ENCODE measurements at places on chromosomes 12 and 14.

GRCh38 chr14:104305511-104306449 lies 167.4 kb downstream of the KIF26A start:
- no peak for DNase-seq

GRCh38 chr14:50489851-50490250 lies 42.5 kb downstream of the MAP4K5 start:
- DNase-seq: no peak

DNA sequence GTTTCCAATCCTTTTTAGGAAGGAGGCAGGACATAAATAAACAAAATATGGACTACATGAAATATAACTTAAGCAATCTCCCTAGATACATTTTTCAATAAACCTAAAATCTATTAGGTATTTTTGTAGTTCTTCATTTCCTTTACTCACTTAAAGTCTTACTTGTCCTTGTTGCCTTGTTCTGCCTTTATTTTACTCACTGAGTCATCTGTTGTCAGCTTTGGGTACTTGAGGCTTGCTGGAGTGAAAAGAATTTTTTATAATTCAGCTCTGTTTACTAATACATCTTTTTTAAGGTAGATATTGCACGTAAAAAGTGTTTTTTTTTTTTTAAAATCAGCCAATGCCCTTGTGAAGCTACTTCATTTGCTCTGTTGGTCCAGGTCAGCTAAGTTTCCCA lies 216.2 kb downstream of the PELI2 start:
- no peak for DNase-seq

GRCh38 chr12:107271523-107271922 lies 178.2 kb upstream of the CRY1 start:
- no peak for DNase-seq

DNA sequence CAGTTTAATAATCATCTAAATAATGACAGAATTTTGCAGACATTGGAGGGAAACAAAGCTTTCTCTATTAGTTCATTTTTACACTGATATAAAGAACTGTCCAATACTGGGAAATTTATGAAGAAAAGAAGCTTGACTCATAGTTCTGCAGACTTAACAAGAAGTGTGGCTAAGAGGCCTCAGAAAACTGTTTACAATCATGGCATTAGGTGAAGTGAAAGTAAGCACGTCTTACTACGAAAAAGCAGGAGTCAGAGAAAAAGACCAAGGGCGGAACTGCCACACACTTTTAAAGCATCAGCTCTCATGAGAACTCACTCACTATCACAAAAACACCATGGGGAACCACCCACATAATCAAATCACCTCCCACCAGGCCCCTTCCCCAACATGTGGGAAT lies 804.4 kb downstream of the FLRT2 start:
- DNase-seq: peak; percentile 10

DNA sequence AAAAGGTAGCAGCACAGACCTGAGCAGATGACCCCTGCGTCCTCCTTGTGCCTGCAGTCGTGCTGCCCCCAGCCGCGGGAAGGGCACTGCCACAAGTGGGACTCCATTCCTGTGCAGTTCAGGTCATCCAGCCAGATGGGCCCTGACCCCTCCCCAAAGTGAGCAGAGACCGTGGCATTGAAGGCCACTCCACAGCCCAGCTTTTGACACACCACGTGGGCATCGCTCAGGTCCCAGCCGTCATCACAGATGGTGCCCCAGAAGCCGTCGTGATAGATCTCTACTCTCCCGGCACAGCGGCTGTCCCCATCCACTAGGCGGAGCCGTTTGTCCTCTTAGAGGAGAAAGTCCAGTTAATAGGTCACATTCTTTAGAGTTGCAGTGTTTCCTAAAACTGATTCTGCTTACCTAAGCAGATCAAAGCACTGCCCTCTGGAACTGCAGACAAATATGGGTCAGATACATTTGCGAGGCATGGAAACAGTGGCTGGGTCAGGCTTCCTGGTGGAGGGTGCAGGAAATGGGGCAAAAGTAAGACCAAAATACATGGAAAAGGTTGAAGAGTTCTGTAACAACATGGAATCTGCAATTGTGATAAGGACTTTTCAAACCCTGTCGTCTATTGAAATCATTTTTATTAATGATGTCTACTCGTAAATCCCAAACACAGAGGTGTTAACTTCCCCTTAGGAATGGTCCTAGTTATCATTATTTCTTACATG lies 69.4 kb downstream of the CD163L1 start:
- DNase-seq: peak; percentile 78

DNA sequence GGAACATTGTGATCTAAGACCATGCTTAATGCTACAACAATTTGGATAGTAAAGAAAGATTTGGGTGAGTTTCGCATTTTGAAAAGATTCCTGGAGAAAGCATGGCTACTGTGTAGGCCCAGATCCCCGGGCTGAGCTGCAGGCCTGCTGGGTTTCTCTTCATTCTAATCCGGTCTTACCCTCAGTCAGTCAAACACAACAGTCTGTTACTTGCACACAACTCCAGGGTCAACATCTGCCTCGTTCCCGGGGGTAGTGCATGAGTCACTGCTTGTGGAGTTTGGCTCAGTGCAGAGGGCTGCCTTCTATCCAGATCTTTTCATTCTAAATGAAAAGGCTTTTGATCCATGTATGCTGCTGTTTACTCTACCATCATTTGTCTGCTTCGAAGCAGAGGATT lies 60.4 kb upstream of the SEL1L start:
- no peak for DNase-seq

- DNase-seq: no peak
Observed at GRCh38 chr14:70680748-70681147, 39.0 kb downstream of the TTC9 start.

- no peak for DNase-seq
Observed at GRCh38 chr14:75842551-75842950, 139.2 kb downstream of the TGFB3 start.

DNA sequence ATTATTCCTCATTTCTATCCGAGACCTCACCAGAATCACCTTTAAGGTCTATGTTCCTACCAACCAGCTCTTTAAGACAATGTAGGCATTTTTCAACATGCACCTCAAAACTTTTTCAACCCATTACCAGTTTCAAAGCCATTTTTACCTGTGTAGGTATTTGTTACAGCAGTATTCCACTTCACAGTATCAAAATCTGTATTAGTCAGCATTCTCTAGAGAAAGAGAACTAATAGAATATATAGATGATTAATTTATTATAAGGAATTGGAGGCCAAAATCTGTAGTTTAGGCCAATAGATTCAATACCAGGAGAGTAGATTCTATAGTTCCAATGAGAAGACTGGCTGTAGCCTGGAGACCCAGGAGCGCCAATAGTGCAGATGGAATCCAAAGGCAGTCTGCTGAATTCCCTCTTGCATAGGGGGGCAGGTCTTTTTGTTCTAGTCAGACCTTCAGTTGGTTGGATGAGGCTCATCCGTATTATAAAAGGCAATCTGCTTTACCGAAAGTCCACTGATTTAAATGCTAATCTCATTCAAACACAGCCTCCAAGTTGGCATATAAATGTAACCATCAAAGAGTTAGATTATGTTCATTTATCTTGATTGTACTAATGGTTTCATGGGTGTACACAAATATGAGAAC lies 151.6 kb upstream of the SYT1 start:
- no peak for DNase-seq

GRCh38 chr12:6327229-6328041 lies 14.4 kb downstream of the TNFRSF1A start:
- DNase-seq: no peak

GRCh38 chr14:33359288-33359881 lies 420.7 kb downstream of the NPAS3 start:
- no peak for DNase-seq

GRCh38 chr14:102225386-102225785 lies 79.6 kb downstream of the MOK start:
- no peak for DNase-seq

DNA sequence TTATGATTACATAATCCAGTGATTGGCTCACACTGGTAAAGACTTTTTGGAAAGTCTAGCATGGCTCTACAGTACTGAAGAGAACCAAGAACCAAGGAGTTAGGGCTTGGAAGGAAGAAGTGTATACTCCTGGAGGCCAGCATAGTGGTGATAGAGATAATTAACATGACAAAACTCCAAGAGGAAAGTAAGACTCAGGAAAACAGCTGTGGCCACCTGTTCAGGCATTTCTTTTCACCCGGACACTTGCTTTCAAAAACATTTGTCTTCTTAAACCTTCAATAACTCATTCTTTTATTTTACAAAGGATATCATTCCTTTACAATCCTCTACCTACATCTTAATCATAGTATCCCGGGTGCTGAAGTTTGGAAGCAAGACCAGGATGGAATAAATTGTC lies 50.9 kb downstream of the KLHL28 start:
- DNase-seq: no peak

GRCh38 chr12:122352394-122352793 lies 70.1 kb downstream of the CLIP1 start:
- no peak for DNase-seq

DNA sequence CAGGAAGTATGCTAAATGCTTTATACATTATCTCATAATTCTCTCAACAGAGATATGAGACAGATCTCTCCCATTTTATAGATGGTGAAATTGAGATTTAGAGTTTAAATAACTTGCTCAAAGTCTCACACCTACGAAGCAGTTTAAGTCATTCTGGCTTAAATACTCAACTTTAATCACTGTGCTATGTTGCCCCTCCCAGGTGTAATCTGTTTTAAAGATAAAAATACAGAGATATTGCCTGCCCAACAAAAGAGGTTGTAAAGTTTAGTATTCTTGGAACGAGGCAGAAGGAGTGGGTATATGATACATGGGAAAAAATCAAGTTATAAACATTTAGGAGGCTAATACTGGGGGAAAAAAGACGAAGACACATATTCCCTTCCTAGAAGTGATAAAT lies 156.8 kb upstream of the LRIG3 start:
- no peak for DNase-seq

GRCh38 chr12:132146098-132146497 lies 1.8 kb downstream of the NOC4L start:
- no peak for DNase-seq

- DNase-seq: no peak
Observed at GRCh38 chr12:47709671-47710070, 3.8 kb upstream of the RPAP3 start.

DNA sequence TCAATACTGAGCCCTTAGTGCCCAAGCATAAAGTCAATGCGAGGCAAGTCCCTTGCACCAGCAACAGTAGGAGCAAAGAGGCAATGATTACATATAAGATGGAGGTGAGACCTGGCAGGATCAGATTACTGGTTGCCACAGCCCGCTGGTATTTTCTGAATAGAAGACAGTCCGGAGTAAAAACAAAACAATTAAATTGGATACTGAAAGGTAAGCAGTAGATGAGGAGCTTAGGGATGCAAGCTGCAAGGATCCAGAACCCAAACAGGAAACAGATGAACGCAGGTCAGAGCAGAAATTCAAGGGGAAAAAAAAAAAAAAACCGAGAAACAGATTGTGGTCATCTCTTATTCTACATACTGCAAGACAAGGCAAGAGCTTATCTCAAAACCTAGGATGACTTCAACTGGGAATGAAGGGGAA lies 119.6 kb downstream of the MED13L start:
- no peak for DNase-seq

- no peak for DNase-seq
Observed at GRCh38 chr14:24387009-24387345, 11.8 kb upstream of the NYNRIN start.

- no peak for DNase-seq
Observed at GRCh38 chr14:101772770-101773169, 11.3 kb downstream of the PPP2R5C start.

DNA sequence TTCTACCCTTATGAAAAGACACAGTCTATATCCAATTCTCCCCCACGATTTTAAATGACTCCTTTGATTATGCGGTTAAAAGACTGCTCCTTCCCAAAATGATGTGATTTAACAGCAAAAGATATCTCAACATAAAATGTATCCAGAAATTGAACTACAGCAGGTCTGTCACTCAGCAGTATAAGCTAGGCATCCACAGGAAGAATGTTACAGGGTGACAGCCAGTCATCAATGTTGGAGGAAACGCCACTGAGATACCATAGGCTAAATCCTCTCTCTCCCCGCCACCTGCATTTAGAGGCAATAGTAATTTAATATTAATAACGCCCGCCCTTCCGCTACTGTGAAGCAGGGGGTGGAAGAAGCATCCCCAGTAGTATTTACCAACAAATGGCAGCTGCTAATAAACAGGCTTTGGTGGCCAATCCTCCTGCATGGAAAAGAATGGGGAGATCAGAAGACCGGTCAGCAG lies 613 bp downstream of the RECQL start:
- DNase-seq: no peak

- no peak for DNase-seq
Observed at GRCh38 chr14:102523200-102523568, 13.6 kb upstream of the ANKRD9 start.

DNA sequence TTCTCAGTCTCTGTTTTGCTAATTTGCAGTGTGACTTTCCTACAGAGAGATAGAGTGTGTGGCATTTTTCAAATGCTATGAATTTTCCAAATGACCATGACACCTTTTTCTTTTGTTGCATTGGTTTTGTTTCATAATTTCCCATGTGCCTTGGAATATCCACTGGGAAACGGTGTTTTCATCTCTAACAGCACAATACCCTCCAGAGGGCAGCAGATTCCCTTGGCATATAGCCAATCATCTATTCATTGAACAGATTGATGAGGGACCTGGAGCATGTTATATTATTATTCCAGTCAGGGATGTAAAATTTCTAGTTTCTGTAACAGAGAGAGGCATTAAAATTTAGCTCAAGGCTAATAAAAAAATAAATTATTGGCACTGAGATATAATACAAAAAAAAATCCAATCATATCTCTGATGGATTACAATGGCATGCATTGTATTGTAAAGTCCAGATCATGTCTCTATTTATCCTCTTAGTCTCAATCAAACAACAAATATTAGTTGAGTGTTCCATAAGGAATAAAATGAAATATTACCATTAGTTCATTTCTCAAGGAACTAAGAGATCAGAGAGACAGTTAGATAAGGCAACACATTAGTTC lies 29.6 kb upstream of the NTN4 start:
- peak; percentile 62 for DNase-seq

DNA sequence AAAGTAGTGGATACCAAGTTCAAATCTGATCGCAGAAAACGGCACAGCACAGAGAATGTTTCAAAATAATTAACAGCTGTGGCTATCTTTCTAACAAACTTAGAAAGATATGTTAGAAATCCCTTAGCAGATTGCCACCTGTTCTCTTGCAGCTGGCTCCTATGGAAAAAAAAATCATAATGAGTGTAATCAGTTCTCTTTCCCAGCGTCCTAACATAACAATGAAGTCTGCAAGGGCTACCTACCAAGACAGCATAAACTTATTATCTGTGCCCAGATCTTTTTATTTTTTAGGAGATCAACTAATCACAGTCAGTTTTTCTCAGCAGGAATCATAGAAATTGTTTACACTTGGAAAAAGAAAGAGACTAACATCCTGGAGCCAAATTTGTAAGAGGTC lies 358.6 kb upstream of the FOXG1 start:
- no peak for DNase-seq

- peak; percentile 59 for DNase-seq
Observed at GRCh38 chr12:4271717-4272423, 1.7 kb upstream of the CCND2 start.

DNA sequence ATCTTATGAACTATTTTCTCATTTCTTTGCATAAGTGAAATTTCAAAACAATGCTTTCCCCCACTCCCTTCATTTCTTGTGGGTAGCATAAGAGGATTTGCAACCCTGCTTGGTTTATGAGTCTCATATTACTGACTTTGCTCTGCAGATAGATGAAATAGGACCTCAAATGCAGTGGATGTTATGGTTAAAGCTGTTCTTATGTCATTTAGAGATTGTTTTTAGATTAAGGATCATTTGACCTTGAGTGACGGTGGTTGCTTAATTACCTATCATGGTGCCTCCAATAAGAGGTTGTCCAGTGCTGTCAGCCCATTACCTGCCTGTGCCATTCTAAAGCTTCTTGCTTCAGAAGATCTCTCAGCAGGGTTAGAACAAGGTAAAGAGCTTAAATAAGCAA lies 351.4 kb upstream of the ATP2B1 start:
- no peak for DNase-seq
